ENCODE measurements at places on chromosomes 7 and 10.

DNA sequence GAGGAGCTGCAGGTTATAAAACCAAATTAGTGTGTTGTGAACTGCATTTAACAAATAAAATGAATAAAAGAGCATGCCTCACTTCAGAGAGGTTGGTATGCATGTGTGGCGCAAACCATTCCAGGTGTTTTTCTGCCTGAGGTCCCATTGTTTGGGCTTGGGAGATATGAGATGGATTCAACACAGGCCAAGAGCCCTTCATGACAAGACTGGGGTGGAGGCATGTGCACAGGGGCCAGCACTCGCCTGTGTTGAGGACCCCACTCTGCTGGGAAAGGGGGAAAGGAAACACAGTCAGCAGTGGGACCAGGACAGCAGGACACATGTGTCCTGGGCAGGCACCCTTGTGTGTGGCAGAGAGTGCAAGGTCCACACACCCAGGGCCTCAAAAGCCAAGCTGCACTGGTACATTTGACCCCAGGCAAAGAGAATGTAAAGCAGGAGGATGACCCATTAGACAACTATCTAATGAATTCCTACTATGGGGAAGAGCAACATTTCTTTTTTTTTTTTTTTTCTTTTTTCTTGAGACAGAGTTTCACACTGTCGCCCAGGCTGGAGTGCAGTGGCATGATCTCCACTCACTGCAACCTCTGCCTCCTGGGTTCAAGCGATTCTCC is 9.2 kb upstream of the SLC18A3 start:
- no peak for DNase-seq

DNA sequence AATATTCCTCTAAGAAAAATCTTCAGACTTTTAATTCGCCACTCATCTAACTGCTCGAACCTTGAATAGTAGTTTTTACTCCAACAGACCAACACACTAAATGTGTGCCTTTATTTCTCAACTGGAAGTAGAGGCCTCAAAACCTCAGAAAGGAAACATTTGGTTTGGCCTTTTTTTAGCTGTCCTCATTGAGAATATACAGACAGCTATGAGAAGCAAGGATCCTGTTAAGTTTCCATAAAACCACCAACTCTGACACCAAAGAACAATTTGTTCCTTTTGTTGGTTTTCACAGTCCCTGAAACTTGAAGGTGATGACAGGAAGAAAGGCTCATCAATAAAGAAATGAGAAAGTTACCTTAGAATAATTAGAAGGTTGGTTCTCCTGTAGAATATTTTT is 199.2 kb upstream of the MEOX2 start:
- no peak for DNase-seq

DNA sequence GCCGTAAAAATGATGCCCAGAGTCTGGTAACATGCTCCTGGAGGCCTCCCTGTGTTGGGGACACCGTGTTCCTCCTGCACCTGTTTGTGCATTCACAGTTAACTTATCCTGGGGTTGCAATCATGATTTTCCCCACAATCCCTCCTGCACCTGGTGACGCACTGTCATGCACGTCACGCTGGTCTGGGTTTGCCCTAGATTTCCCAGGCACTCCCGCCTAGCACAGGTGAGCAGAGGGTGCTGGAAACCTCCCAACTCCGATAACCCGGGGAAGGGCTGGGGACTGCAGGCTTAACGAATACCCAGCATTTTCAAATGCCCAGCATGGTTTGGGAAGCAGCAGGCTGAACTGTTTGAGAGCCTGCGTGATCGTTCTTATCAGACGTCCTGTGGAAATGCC is 427.1 kb downstream of the TCERG1L start:
- DNase-seq: no peak

- no peak for DNase-seq
Measured at GRCh38 chr10:131159771-131160170, 151.8 kb downstream of the TCERG1L start.

- DNase-seq: no peak
Measured at GRCh38 chr7:148800677-148801076, 83.4 kb downstream of the EZH2 start.

DNA sequence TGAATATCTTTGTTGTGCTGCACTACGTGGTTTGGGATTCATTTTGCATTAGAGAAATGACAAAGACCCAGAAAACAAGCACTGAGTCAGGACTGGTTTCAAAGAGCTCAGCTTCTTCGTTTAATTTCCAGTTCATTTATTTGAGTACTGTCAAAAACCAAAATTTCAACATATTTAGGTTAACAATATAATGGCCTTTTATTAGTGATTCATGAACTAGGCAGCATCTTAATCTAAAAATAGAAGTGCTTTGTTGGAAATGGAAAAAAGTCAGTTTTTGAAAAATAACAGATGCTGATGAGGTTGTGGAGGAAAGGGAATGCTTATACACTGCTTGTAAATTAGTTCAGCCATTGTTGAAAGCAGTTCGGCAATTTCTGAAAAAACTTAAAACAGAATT is 856.4 kb downstream of the LRMDA start:
- no peak for DNase-seq

- no peak for DNase-seq
Measured at GRCh38 chr10:46198516-46198915, 88.3 kb upstream of the ANTXRL start.

DNA sequence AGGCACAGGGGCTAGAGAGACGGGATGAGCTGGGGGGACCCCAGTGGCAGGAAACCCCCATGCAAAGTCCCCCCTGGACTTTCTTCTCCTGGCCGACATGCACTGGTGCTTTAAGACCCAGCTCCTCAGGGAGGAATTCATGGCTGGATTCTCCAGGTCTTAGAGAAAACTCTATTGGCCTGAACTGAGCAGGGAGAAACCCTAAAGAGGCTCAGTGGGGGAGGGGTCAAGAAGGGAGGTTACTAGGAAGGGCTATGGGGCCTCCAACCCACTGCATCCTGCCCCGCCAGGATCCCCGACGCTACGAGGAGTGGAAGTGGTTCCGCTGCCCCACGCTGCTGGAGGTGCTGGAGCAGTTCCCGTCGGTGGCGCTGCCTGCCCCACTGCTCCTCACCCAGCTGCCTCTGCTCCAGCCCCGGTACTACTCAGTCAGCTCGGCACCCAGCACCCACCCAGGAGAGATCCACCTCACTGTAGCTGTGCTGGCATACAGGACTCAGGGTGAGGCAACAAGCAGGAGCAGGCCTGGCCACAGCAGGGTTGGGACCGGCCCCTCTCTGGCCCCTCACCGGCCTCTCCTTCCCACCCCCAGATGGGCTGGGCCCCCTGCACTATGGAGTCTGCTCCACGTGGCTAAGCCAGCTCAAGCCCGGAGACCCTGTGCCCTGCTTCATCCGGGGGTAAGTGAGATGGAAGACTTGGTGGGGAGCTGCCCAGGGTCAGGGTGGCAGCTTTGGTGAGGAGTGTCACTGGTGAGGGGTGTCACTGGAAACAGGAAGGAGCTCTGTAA is 13.8 kb downstream of the ATG9B start:
- DNase-seq: no peak

- DNase-seq: no peak
Measured at GRCh38 chr10:69845574-69846292, 44.0 kb downstream of the COL13A1 start.

DNA sequence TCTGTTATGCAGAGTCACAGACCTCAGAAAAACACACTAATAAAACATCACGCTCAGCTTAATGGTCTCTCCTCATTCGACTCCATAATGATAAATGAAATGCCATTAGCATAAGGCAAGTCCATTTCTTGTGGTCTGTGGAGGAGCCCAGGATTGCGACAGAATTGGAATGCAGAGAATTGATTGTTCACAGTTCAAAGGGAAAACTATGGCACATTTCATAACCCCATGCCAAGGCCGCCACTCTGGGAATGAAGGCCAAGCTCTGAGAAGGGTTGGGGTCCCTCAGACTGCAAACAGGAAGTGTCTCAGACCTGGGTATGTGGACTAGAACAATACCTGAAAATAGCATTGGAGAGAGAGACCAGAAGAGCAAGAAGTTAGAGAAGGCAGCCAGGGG is 398.9 kb downstream of the ADRA2A start:
- DNase-seq: no peak

- DNase-seq: no peak
Measured at GRCh38 chr7:128358233-128358632, 3.3 kb downstream of the PRRT4 start.

GRCh38 chr7:84693483-84693882 is 493.4 kb downstream of the SEMA3D start:
- no peak for DNase-seq

DNA sequence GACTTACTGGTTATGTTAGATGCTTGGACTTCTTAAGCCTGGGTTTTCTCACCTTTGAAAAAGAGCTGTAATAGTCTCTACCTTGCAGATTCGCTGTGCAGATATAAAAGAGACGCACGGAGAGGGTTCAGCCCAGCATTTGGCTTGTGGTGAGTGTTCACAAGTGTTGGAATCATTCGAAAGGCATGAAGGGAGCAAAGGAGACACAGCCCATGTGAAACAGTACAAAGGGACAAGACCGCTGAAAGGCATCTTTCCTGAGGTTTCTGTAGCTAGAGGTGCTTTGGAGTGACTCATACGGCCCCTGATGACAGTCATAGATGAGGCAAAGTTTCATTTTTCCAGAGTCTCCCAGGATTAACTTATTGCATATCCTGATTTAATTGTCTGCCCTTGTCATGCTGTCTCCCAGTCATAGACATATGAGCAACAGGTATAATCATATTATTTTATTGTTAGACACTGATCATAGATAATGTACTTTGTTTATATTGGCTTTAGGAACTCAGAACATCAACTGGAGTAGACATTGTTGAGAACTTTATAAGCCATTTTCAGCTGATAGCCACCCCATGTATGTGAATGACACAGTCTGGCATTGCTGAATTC is 171.1 kb downstream of the ADRA2A start:
- DNase-seq: no peak

GRCh38 chr7:74627661-74628411 is 29.7 kb upstream of the GTF2I start:
- DNase-seq: no peak

DNA sequence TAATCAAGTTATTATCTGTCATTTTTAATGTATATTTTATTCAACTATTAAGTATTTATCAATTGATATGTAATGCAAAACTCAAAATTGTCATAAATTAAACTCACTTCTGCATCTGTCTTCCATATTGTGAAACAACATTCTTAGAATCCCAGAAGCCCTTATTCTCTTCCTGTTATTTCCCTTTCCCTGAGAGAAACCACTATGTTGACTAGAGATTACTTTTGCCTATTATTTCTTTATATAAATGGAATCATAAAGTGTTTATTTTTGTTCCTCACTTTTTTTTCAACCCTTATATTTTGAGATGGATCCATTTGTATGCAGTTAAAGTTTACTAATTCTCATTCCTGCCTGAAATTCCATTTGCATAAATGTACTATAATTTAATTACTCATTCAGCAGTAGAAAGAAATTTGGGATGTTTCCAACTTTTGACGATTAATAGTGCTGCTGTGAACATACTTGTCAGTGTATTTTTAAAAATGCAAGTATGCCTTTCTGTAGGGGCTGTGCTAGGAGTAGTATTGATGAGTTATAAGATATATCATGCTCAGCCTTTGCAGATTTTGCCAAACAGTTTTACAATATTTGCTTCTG is 211.2 kb downstream of the SEMA3D start:
- no peak for DNase-seq

GRCh38 chr7:140915935-140916555 is 8.7 kb downstream of the BRAF start:
- no peak for DNase-seq

GRCh38 chr10:88243836-88244730 is 339.0 kb downstream of the RNLS start:
- no peak for DNase-seq

GRCh38 chr10:111128331-111129180 is 51.7 kb downstream of the ADRA2A start:
- no peak for DNase-seq

- no peak for DNase-seq
Measured at GRCh38 chr7:15490291-15490690, 71.5 kb downstream of the AGMO start.

DNA sequence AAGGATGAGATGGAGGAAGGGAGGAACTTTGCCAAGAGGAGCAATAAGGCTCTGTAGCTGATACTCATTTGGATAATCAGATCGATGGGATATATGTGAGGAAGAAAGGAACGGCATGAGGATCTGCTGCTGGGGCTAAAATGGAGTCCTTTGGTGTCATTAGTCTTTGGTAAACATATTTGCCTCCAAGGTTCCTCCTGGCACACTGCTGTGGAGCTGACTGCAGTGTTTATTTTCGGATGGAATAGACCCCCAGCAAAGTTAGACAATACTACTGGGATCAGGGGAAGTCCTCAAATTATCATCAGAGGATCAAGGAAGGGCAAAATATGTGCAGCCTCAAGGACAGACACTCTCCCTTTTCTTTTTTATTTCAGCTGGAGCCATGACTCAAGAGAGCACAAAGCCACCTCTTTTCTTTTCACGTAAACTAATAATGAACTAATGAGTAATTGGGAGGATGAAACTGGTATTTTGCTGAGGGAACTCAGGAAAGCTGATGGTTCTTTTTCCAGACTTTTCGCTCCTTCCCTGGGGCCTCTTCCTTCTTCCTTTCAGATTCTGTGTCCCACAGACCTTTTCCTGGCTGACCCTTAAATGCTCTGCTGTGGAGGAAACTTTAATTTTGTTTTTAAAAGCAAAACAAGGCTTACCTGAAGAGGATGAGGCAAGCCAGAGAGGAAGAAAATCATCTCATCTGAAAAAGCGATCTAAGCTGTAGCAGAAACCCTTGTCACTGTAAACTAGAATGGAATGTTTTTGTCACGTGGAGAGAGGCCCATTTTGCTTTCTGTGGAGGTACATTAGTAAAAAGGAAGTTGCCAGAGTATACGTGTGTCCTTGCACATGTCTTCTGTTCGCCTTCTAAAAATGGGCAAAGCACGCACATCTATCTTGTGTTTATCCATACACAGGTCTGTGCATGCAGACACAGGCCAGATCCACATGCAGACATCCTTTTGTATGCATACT is 33.3 kb downstream of the LRMDA start:
- DNase-seq: no peak

- no peak for DNase-seq
Measured at GRCh38 chr7:17293481-17293880, 5.0 kb upstream of the AHR start.

GRCh38 chr7:56174875-56175760 is 58.9 kb upstream of the NUPR2 start:
- no peak for DNase-seq

GRCh38 chr10:80468806-80469421 is 14.8 kb downstream of the TSPAN14 start:
- no peak for DNase-seq

DNA sequence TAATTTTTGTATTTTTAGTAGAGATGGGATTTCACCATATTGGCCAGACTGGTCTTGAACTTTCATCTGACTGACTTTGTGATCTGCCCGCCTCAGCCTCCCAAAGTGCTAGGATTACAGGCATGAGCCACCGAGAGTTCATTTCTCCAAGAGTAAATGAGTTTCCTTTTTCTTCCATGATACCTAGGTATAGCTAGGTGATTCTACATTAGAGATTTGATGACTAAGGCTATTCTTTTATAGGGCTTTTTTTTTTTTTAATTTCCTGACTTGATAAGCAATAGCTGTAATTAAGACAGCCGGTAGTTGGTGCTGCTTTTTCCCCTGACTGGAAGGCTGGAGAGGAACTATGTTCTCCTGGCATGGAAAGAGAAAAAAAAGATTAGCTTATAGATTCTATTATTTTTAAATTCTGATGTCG is 3.3 kb downstream of the PTPN12 start:
- no peak for DNase-seq

Data from activated B cell treated with CpG ODN at 0.5 μM for 24 hours (primary cell).